SJSA1 (cell line): ENCODE measurements at places on chromosomes 1 and 21. TPM values are rescaled to one million over a fixed set of nuclear protein-coding genes. Genes with fewer than 3 reads are reported as not detected.

GRCh38 chr1:190391582-190391981 is 86.1 kb downstream of the BRINP3 start:
- no peak for DNase-seq
- no peaks in the 10 kb centered on the region for H3K27me3 ChIP-seq
- H3K27ac ChIP-seq: no peak overlapping the region
- no peaks in the 10 kb centered on the region for H3K4me1 ChIP-seq
- no peaks in the 10 kb centered on the region for H3K36me3 ChIP-seq

DNA sequence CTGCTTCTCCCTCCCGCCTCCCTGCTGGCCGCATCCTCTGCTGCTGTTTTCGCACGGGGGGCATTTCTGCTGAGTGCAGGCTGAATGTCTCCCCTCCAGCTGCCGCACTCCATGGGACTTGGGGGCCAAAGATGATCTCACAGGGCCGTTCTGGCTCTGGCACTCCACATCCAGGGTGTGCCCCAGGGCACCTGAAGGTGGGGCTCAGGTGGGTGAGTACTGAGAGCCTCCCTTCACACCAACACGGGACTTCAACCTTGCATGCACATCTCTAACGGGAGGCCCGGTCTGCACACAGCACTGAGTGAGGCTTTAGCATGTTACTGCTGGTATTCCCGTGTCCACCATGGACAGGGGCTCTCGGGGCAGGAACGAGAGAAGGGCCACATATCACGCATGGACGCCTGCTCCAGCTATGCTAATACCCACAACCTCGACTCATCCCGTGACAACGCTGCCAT is 88.9 kb downstream of the DMRTB1 start:
- H3K27ac ChIP-seq: no peak overlapping the region
- H3K27me3 ChIP-seq: no peaks in the 10 kb centered on the region
- no peak overlapping the region for H3K4me3 ChIP-seq
- no peaks in the 10 kb centered on the region for H3K36me3 ChIP-seq
- DNase-seq: no peak
- peaks cover 4% of the 10 kb centered on the region; the same call in 1 of the 2 replicates for H3K4me1 ChIP-seq

DNA sequence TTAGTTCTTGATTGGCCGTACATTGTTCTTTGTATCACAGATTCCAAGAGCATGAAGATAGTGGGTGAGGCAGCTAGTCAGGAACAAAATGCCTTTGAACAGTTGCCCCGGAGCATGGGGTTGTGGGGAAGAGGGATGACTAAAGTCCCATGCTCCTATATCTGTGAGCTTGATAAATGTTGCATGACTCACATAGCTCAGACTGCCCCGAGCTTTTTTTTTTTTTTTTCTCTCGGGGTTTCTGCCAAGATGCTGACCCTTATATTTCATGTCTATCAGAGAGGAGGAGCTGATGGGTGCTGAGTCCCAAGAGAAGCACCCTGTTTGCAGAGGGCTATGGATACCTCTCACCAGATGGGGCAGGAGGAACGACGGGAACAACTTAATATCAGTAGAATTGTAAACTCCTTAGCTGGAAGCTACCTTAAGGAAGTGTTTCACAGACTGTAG is 40.6 kb downstream of the SRRM1 start:
- DNase-seq: peak; percentile 90
- H3K4me3 ChIP-seq: no peak overlapping the region
- H3K36me3 ChIP-seq: no peaks in the 10 kb centered on the region
- peak overlapping the region; percentile 66 for H3K27ac ChIP-seq

GRCh38 chr1:55640708-55641473 is 425.7 kb upstream of the USP24 start:
- peaks cover 11% of the 10 kb centered on the region for H3K4me1 ChIP-seq
- H3K4me3 ChIP-seq: peak overlapping the region; percentile 22
- H3K27me3 ChIP-seq: no peaks in the 10 kb centered on the region
- no peak overlapping the region for H3K27ac ChIP-seq
- no peaks in the 10 kb centered on the region for H3K36me3 ChIP-seq

GRCh38 chr1:94729267-94729666 is 90.9 kb upstream of the SLC44A3 start:
- peak overlapping the region; percentile 26 for H3K27ac ChIP-seq
- no peaks in the 10 kb centered on the region for H3K27me3 ChIP-seq
- peaks cover 71% of the 10 kb centered on the region for H3K4me1 ChIP-seq
- no peak overlapping the region for H3K4me3 ChIP-seq
- DNase-seq: no peak

The CYP4X1 gene
- not detected in 2 replicates for total RNA-seq

The KCNA3 gene
- not detected in 2 replicates for total RNA-seq

The ATP6V1G3 gene
- not detected in 2 replicates for total RNA-seq

The IL12RB2 gene
- not detected in 2 replicates for total RNA-seq

The DRAM2 gene
- 55.0 and 59.7 TPM in 2 replicates for total RNA-seq
